ENCODE measurements at places on chromosomes 5 and 9. TPM values are rescaled to one million over a fixed set of nuclear protein-coding genes. Genes with fewer than 3 reads are reported as not detected.

The IL7R gene
- 0.46 TPM for total RNA-seq

The ARL10 gene
- 0.59 TPM for total RNA-seq

The IGIP gene
- total RNA-seq, result 0.78 TPM

The N4BP3 gene
- 1.1 TPM for total RNA-seq

The ENTREP1 gene
- total RNA-seq, result 0.60 TPM

The CNTNAP3 gene
- 8.8 TPM for total RNA-seq

The JMY gene
- total RNA-seq, result 2.2 TPM

The PIP5K1B gene
- total RNA-seq, result not detected

The LCN10 gene
- total RNA-seq, result not detected

The TSLP gene
- not detected for total RNA-seq

The LVRN gene
- 0.08 TPM for total RNA-seq

The PCDHAC1 gene
- 2.3 TPM for total RNA-seq

The CDC20B gene
- 0.09 TPM for total RNA-seq

The JAKMIP2 gene
- total RNA-seq, result not detected

The C9orf153 gene
- total RNA-seq, result not detected

The PCDHGA9 gene
- 0.06 TPM for total RNA-seq

The LIFR gene
- 6.6 TPM for total RNA-seq

The AGXT2 gene
- not detected for total RNA-seq

The UNC5A gene
- total RNA-seq, result 0.61 TPM

The DAB2IP gene
- total RNA-seq, result 15.3 TPM

The TAF11L3 gene
- total RNA-seq, result not detected

The CCDC152 gene
- total RNA-seq, result not detected

The LCN6 gene
- not detected for total RNA-seq

The TAF11L5 gene
- not detected for total RNA-seq

The APBA1 gene
- total RNA-seq, result 0.31 TPM

The DMRT3 gene
- total RNA-seq, result not detected

The RAI14 gene
- 68.0 TPM for total RNA-seq

The IL5 gene
- total RNA-seq, result not detected
